ENCODE measurements at places on chromosomes 6 and 20. TPM values are rescaled to one million over a fixed set of nuclear protein-coding genes. Genes with fewer than 3 reads are reported as not detected.

DNA sequence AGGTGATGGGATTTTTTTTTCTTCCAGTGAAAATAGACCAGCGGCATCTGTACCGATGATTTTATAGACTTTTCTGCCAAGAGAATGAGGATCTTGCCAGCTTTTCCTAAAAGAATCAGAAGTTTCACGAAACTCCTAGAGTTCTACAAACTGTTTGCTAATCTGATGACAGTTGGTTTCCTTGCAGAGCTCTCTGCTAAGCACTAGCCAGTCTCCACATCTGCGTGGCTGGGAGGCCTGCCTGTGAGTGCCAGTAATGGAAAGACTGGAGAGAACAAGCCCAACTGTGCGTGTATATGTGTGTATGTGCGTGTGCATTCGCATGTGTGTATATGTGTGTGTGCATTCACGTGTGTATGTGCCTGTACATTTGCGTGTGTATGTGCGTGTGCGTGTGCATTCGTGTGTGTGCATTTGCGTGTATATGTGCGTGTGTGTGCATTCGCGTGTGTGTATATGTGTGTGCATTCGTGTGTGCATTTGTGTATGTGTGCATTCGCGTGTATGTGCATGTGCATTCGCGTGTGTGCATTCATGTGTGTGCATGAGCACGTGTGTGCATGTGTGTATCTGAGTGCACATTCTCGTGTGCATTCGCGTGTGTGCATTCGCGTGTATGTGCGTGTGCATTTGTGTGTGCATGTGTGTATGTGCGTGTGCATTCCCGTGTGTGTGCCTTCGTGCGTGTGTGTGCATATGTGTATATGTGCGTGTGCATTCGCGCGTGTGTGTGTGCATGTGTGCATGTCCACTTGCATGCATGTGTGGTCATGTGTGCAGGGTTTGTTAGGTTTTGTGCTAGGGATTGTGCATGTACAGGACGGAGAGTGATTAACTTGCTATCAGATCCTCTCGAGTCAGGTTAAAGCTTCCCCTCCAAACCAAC, 379.4 kb downstream of the TAF4 start:
- DNase-seq = no peak

The TBXT gene
- total RNA-seq = not detected

GRCh38 chr6:72505446-72505845, 116.4 kb upstream of the KCNQ5 start:
- no peak for DNase-seq

DNA sequence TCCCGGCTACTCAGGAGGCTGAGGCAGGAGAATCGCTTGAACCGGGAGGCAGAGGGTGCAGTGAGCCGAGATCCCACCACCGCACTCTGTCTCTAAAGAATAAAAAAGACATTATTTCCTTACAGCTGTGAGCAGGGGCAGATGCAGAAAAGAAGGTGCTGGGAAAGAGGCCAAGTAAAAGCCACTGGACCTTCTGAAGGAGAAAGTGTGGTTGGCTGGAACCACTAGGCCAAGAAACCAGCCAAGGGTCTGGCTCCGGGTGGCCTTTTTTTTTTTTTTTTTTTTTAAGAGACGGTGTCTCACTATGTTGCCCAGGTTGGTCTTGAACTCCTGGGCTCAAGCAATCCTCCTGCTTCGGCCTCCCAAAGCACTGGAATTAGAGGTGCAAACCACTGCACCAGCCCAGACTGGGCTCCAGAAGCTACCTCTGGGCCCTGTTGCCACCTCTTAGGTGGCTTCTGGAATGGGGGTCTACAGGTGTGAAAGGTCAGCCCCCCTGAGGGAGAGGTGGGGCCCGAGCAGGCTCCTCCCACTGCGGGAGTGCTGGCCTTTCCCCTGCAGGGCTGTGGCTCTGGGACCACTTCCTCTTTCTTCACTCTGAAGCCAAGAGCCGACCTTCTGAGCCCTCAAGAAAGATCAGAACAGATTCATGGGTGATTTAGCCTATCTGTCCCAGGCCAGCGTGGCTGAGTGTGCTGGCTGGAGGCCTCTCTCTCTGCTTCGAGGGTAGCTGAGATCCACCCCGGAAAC, at the start of gene FGD2:
Gene FGD2, plus strand, starts transcription at position 595 of the 750 bp plus-strand sequence. CDS start 163 bp downstream, outside the sequence.
- peak; percentile 81 for DNase-seq

The SLC22A16 gene
- total RNA-seq = 25.6 TPM

- DNase-seq = no peak
Measured at GRCh38 chr6:140437619-140438345, 1063.3 kb upstream of the CITED2 start.

The PDE7B gene
- 2.4 TPM for total RNA-seq

The OXT gene
- total RNA-seq = 1.6 TPM

GRCh38 chr20:2400290-2400689, 19.6 kb downstream of the TGM6 start:
- DNase-seq = no peak

GRCh38 chr20:50398471-50398820, 111.7 kb upstream of the PTPN1 start:
- DNase-seq = no peak

The SERINC3 gene
- 95.3 TPM for total RNA-seq

DNA sequence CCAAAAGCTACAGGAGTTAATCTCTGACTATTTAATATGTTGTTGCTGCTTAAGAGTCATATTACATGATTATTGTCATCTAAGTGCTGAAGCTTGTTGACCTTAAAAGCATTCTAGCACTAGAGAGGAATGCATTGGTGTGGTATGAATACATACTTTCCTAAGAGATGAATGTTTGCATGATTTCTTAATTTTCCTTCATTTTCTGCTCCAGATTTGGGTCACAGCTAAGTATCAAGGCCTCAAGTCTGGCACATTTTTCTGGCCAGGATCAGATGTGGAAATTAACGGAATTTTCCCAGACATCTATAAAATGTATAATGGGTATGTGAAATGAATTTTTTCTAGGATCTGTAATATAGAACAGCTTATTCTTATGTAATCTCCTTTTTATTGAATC, 53.6 kb downstream of the ENPP1 start:
- no peak for DNase-seq

- DNase-seq = no peak
Measured at GRCh38 chr6:32079566-32080290, 29.4 kb downstream of the TNXB start.

DNA sequence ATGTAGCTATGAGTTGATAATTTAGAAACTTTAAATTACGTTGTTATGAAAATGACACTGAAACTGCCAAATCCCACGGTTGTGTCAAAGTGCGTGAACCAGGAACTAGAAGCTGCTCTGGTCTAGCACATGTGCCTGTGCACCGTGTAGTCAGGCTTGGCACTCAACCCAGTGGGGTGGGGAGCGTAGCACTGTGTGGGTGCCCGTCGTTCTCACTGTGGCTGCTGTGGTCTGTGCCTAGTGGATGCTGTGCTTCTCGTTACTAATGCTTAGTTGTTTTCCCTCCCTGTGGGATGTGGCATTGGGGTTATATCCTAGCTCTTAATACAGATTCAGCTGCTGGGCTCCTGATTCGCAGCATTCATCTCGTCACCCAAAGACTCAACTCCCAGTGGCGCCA, 46.2 kb upstream of the ADIG start:
- DNase-seq = no peak

- DNase-seq = no peak
Measured at GRCh38 chr6:164882236-164882635, 427.2 kb downstream of the C6orf118 start.

The OTOR gene
- not detected for total RNA-seq

The SLC52A3 gene
- total RNA-seq = 2.2 TPM

The GTSF1L gene
- not detected for total RNA-seq

DNA sequence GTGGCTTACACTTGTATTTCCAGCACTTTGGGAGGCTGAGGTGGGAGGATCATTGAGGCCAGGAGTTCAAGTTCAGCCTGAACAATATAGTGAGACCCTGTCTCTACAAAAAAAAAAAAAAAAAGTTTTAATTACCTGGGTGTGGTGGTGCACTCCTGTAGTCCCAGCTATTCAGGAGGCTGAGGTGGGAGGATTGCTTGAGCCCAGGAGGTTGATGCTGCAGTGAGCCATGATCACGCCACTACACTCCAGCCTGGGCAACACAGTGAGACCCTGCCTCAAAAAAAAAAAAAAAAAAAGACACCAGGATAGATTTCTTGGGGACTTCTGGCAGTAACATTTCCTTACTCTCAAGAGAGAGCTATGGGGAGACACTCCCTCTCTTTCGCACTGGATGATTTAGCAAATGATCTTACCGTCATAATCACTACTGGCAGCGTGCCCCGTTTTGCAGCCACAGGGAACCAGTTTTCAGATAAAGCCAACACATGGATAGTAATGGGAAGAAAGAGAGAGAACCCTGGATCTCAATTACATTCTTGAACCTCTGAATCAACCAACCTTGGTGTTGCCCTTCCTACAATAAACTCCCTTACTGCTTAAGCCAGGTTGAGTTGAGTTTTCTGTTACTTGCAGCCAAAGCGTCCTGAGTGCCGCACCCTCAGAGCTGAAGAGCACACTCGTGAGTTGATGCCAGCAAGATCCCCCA, 18.1 kb upstream of the PTPN1 start:
- no peak for DNase-seq

GRCh38 chr6:15336900-15337560, 91.2 kb downstream of the JARID2 start:
- no peak for DNase-seq

GRCh38 chr6:6251555-6252280, 68.7 kb downstream of the F13A1 start:
- DNase-seq = no peak

GRCh38 chr20:51142448-51142847, 119.5 kb upstream of the KCNG1 start:
- no peak for DNase-seq

GRCh38 chr20:34112600-34113101, 608 bp upstream of the EIF2S2 start:
- DNase-seq = no peak

GRCh38 chr6:143652841-143653331, 24.9 kb upstream of the PHACTR2 start:
- no peak for DNase-seq

DNA sequence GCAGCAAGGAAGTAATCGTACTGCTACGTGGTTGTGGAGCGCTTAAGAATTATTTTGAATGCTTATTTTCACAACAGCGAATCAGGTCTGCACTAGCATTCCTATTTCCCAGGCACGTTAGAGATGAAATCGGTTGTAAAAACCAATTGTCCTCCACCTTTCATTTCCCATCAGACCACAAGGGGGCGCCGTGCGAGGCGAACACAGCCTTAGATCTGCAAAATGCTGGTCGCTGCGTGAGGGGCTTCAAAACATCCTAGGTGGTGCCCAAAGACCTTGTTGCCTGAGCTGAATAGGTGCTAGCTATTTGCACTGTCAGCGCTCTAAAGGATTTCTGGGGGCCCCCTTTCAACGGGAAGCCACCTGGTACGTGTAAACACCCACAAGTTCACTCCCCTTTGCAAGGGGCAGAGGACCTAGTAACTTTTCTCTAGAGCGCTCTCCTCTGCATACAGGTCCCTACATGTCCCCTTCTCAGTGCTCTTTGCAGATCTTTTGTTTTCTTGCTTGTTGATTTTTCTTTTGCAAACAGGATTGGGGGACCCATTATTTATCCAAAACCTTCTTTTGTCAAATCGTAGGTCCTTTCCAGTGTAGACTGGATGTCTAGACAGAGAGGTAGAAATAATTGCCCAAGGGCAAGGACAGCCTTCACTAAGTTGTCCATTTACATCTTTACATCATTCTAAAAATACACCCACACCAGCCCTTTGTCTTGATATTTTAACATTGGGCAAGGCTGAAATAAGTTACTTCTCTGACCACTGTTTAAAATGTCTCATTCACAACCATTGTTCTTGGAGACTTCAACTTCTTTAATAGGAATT, 59.8 kb downstream of the NEDD9 start:
- DNase-seq = peak; percentile 55

- DNase-seq = no peak
Measured at GRCh38 chr6:18117136-18117535, 5.3 kb downstream of the NHLRC1 start.

GRCh38 chr20:44026647-44027342, 112.1 kb downstream of the TOX2 start:
- no peak for DNase-seq

GRCh38 chr6:22737331-22737730, 168.0 kb downstream of the HDGFL1 start:
- DNase-seq = peak; percentile 10

GRCh38 chr6:127102299-127102698, 16.2 kb upstream of the RSPO3 start:
- no peak for DNase-seq

DNA sequence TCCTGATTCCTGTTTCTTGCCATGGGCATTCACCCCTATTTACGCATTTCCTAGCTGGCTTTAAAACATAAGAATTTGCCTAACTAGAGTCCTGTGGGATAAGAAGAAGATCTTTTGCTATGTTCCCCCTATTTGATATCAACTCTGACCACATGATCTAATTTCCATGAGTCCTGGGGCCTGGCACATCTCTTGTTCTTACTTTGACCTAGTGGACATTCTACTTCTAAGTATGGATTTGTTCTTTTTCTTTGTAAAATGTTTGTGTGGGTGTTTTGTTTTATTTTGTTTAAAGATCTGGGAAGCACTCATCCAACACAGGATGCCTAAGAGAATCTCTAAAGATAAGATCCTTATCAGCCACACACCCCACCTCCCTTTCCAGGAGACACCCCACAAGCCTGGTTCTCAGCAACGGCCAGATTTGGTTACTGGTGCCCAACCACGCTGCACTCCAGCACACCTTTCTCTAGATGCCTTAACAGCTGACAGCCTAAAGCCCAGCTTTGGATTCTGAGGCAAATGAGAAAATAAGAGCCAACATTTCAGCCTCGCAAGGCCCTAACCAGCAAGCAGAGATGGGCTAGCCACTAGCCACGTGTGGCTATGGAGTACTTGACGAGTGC, 74.7 kb downstream of the SLC23A2 start:
- no peak for DNase-seq

DNA sequence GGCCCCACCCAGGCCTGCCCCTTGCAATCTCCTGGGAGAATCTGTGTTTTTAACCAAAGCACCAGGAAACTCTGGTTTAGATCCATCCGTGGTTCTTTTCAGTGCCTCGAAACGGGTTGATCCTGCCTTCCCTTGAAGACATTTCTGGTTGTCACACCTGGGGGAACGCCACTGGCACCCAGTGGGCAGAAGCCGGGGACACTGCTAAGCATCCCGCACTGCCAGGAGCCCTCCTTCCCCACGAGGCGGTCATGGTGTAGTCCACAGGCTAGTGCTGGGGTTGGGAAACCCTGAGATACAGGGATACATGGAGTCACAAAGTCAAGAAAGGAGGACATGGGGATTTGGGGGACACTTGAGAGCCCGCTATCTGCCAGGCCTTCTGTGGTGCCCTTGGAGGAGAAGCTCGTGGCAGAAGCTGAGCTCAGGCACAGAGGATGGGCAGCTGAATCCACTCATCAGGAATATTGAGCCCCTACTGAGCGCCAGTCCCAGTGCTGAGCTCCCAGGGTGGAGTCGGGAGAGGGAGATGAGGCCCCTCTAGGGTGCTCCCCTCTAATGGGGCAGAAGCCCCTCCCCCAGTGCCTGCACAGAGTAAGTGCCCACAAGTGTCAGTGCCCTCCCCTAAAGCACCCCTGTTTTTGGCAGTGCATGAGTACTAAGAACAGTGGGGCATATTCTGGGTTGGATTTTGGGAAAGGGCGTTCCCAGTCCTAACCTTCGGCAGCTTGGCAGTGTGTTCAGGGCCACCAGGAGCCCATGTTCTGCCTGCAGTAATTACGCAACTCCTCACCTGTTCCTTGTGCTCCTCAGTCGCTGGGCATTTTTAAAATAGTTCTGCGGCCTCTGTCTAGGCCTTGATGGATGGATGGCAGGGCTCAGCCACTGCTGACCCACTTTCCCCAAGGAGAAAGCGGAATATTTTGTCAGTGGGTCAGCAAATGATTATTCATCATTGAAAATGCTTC, 25.6 kb upstream of the PHACTR3 start:
- DNase-seq = no peak

Measured in hematopoietic multipotent progenitor cell (in vitro differentiated cells).